ENCODE measurements at places on chromosomes 2 and 18.

DNA sequence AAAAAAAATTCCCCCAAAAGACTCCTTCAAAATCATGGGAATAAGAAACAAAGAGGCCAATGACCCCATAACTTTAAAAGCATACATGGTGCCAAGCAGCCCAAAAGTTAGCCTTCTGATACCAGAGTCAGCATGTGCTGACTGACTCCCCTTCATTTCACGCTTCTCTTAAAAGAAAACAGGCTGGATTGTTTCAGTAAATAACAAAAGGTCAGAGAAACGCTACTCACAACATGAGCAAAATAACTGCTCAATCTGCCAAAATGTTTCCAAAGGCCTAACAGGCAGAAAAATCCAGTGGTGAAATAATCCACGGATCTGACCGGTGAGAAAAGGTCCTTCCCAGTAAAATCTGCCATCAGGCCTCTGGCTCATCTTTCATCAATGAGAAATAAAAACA is 71.6 kb downstream of the BCL2 start:
- DNase-seq: no peak

DNA sequence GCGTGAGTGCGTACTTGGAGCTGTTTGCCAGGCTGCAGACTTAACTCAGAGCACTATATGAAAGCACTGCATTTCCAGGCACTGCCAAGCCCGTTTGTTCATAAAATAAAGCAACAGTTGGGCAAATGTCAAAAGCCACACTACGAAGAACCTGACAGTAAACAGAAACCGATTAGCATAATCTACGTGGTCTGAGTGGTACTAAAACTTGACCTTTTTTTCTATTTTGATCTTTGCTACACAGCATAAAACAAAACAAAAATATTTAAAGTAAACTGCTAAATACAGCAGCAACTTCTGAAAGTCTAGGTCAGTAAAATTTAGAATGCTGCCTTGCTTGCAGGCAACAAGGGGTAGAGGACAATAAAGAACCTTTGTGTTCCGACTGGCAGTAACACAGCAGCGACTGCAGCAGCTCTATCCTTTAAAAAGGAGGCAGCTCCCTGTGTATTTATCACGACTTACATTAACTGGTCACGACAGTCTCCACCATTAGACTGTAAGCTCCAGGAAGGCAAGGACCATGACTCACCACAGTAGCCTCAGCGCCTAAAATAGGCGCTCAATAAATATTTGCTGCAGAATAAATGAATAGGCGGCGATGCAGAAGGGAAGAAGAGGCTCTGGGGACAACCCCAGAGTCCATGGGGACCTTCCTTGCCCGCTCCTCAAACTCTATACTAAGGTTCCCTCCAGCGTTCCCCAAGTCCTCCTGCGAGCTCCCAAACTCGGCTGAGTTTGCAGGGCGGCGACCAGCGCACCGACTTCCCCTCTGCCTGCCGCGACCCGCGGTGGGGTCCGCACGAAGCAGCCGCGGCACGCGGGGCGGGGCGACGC is 902 bp downstream of the SS18 start:
- no peak for DNase-seq

DNA sequence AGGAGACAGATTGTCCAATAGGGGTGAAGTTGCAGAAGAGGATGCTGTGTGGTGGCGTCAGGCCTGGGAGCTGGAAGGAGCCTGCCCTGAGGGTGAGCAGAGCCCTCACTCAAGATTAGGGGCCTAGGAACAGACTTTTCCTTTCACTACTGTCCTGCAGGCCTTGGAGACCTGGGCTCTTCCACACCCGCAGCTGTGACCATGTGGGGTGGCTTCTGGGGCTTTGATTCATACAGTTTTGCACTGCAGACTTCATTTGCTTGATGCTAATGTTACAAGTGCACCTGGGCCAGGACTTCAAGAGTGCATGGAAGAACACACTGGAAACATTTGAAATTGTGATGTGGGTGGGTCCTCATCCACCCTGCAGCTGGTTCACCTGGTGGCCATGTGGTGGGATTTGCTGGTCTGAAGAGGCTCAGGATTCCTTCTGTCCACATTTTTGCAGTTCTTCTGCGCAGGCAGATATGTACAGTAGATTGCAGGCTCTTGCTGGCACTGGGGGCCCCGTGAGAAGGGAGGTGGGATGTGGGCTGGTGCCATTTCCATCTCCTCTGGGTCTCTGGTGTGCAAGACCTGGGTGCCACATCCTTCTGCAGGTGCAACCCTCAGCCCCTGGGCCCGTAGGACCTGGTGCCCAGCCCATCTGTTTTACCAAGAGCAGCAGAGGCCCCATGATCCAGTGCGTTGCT is 9.9 kb downstream of the GLI2 start:
- DNase-seq: no peak

DNA sequence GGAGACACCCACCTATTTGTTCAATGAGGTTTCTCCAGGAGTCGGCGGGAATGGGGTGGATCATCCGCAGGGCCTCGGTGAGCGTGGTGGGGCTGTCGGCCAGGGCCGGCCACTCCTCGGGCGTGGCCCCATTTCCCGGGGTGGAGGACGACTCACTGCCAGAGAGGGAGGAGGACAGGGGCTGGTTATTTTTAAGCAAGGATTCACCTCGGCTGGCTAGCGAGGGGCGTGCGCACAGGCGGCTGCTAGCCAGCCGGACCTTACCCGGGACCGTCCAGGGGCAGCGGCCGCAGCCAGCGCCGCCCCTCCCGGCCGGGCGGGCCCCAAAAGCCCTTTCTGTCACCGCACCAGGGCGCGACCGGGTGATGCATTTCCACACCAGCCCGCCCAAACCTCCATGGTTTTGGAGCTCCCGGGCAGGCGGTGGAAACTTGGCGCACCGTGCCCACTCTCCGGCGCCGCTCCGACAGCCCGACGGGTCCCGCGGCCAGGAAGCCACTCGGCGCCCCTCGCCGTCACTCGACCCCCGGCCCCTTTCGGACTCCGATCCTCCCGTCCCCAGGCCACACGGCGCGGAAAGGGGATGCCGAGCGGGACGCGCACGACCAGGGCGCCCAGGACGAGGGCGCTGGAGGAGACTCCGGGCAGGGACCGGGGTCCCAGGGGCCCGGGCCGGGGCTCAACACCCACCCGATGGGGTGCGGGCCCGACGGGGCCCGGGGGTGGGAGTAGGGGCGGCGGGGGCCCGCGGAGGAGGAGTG is 57.1 kb downstream of the SNORC start:
- DNase-seq: no peak

DNA sequence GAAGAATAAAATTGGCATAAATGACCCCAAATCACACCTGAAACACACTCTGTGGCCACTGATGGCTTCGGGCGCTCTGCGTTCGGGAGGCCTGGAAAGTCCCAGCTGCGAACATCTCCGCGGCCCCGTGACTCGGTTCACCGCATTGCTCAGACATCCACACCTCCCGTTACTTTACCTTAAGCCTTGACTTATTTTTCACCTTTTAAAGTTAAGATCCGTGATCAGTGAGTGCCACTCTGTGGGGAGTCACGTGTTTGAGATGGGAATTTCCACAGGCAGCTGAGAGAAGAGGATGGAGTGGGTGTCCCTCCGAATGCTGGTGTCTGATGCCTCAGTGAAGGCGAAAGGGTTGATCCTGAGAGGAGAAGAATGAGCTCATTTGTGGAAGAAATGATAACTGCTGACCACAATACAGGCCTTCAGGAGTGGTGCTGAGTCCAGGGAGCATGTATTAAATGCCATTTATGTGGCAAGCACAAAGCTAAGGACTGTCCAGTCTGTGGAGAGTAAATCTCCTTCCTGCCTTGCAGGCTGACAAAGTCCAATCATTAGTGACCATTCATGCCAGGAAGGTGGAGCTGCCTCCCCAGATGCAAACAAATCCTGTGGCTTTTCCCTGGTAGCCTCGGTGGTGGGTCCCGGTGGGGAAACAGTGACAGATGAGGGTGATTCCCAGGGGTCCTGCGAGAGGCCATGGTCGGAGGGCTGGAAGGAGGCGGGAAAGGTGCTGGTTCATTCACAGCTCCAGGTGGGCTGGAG is 168.8 kb downstream of the RTP5 start:
- DNase-seq: no peak

DNA sequence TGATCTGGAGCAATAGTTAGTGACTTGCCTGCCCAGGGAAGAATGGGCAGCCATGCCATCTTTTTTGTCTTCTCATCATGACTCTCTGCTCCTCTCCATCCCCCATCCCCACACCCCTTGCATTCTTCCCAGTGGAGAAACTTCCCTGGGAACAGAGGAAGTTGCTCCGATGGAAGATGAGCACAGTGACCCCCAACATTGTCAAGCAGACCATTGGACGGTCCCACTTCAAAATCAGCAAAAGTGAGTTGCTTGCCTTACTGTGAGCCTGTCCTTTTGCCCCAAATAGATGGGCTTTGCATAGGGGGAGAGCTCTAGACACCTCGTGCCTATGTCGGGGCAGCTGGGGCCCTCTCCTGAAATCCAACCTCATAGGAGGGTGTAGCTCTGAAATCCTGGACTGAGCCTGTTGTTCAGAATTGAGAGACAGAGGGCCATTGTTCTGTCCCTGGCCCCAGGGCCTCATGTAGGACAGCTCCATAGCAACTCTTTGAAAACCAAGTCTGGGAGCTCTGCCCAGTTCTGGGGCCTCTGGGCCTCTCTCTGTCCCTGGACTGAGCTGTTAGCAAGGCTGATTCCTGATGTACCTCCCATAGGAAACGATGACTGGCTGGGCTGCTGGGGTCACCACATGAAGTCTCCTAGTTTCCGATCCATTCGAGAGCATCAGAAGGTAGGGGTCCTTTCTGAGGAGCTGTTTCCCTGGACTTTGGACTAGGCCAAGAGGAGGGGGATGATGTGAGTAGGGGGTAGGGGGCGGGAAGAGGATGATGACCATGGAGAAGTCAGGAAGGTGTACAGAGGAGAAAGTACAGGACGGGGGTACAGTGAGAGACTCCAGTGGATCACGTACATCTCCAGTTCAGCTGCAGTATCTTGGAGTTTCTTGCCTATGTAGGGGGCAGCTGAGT is 35.2 kb downstream of the TTLL4 start:
- DNase-seq: no peak

GRCh38 chr2:230434677-230435324 is 18.8 kb downstream of the SP100 start:
- no peak for DNase-seq

GRCh38 chr2:237270520-237270919 is 143.4 kb downstream of the COL6A3 start:
- DNase-seq: no peak

- no peak for DNase-seq
Observed at GRCh38 chr2:64918220-64918886, 70.8 kb upstream of the SLC1A4 start.

All from T-helper 9 cell (primary cell).